GM23248 (cell line): ENCODE measurements at places on chromosomes 6 and 20. TPM values are rescaled to one million over a fixed set of nuclear protein-coding genes. Genes with fewer than 3 reads are reported as not detected.

- no peak for DNase-seq
These were observed 174.7 kb downstream of the PREX1 start for GRCh38 chr20:48652961-48653705.

- DNase-seq, result peak; percentile 87
These were observed 84.2 kb downstream of the PREP start for GRCh38 chr6:105318660-105319059.

DNA sequence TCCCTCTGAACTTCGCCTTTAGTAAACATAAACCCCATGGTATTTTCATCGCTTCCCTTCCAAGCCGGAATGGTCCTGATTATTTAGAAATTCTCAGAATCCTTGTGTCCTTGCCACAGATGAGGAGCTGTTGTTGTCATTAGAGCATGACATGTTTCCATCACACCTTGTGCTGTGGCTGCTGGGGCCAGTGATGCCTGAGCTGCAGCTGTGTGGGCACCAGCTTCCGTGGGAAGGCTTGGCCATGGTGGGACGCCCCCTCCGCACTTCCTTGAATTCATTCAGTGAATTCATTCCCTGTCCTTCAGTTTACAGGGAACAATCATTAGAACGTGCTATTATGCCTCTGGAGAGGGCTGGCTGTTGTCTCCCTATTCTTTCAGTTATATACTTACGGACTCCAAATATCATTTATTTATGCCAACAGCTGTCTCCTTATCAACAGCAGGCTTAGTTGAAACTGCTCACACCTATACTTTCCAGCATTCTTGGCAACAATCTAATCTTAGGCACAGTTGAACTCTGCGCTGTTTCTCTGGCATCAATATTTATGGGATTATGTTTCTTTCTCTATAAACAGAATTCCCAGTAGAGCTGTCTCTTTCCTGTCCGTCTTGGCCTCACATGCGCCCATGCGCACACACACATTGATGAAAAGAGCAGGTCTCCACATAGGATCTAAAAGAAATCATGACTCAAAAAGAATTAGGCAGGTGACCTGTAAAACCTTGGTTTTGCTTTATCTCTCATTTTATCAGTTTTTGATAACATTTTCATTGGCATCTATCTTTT, 9.0 kb downstream of the ADGRF1 start:
- DNase-seq, result no peak

DNA sequence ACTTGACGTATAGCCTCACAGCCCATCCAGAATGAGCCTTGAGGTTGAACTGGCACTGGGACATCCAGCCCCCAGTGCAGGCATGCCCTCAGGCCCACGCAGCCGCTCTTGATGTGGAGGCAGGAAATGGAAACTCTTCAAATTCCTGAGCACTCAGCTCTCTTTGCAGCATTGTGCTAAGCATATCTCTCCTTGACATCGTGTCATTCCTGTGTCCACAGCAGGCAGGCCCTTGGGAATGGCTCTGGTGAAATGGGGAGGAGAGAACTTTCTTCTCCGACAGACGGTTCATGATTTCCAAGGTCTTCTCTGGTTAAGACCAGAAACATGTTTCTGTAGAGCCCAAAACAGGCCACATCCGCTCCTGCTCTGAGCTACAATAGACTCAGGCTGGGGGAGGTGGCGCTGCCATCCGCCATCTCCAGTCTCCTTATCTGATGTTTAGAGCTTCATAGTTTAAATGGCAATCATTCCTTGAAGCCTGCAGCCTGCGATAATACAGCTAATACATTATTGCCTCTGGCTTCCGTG, 248.8 kb downstream of the CDH4 start:
- peak; percentile 7 for DNase-seq

COL11A2 gene
- 0.25 and 0.32 TPM in 2 replicates for total RNA-seq

BIRC7 gene
- total RNA-seq, result not detected in 2 replicates

MBOAT1 gene
- total RNA-seq, result 4.0 and 7.0 TPM in 2 replicates

GRM4 gene
- total RNA-seq, result 0.22 and 0.38 TPM in 2 replicates
